ENCODE measurements at places on chromosomes 7 and 10.

DNA sequence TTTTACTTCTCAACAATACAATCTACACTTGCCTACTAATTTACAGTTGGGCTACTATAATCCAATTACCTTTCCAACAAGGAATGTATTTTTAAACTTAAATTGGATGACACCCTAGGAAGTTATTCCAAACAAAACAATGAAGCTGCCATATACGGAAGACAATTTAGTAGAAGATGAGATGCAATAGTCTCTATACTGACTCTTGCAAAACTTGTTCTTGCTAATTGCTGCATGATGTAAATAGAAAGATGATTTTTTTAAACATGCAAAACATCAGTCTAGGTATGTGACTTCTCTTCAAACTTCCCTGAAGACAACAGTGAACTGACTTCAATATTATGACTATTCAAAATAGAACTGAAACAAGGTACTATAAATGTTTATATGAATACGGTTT is 17.6 kb downstream of the NT5C3A start:
- no peak for DNase-seq

GRCh38 chr10:677038-677437 is 12.4 kb downstream of the DIP2C start:
- no peak for DNase-seq

- no peak for DNase-seq
These were observed 91.4 kb downstream of the ZNF438 start for GRCh38 chr10:30940256-30940655.

- no peak for DNase-seq
These were observed 108.7 kb upstream of the RHOBTB1 start for GRCh38 chr10:61052469-61053205.

DNA sequence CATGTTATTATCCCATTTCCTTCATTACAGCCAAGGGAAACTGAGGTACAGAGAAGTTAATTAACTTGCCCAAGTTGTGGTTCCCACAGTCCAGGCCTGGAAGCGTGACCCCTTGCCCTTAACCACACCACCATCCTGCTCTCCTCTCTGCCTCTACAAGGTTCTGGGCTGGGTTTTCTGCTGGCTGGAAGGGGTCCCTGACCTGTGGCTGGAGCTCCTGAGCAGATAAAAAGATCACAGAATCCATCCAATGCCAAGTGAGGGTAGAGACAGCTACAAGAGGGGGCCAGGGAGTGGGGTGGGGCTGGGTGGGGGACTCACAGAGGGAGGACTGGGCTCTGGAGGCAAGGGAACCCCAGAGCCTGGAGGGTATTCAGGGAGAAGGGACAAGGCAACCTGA is 9.7 kb downstream of the ASB10 start:
- no peak for DNase-seq

GRCh38 chr7:84568781-84569180 is 374.2 kb upstream of the SEMA3A start:
- no peak for DNase-seq

DNA sequence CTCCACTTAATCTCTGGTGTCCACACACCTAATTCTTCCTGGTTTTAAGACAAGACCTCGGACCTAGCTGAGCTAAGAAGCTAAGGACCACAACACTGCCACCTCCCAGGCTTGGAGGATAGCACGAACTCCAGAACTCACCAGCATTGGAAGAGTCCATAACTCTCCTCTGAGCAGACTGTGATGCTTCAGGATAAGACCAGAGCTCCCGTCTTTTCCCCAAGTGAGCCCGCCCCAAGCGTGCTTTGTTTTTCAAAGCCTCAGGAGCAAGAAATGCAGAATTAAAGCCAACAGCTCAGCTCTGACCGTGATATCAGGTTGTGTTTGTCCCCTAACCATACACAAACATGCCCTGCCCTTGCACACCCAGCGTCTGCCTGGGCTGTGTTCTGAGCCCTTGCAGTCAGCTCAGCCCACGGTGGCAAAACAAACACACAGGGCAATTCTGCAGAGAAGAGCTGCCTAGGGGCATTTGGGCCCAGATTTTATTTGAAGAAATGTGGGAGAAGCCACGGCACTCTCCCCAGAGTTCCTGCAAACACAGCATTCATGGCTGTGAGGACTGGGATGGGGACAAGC is 145.4 kb downstream of the WDR11 start:
- no peak for DNase-seq

GRCh38 chr7:134512271-134512670 is 15.1 kb upstream of the AKR1B10 start:
- no peak for DNase-seq

- no peak for DNase-seq
These were observed 88.7 kb upstream of the ZWINT start for GRCh38 chr10:56449770-56450169.

DNA sequence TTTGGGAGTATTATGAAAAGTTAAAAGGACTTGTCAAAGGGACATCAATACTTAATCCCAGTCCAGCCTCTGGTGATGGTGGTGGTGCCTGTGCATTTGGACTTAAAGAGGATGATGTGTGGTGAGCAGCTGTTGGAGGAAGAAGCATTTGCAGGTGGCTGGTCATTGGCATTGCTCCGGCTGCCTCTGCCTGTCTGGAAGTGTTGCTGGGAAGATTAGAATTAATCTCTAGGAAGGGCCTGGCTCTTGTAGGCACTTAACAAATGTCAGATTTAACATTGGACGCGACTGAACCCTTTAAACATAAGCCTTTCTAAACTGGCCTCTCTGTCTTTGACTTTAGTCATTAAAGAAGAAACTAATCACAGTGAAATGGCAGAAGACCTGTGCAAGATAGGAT is 58.8 kb downstream of the FIGNL1 start:
- DNase-seq: no peak

GRCh38 chr10:89475591-89475998 is 59.8 kb downstream of the SLC16A12 start:
- DNase-seq: no peak

Measured in NCI-H2081 (cell line).